ENCODE measurements at places on chromosomes 2 and 18.
A peak's percentile ranks its signal among the peaks of the same experiment; 100 is the strongest.

GRCh38 chr2:196492946-196493345 is 146.6 kb upstream of the CCDC150 start:
- no peak for DNase-seq

GRCh38 chr2:124908411-124908810 is 883.3 kb downstream of the CNTNAP5 start:
- DNase-seq: no peak

DNA sequence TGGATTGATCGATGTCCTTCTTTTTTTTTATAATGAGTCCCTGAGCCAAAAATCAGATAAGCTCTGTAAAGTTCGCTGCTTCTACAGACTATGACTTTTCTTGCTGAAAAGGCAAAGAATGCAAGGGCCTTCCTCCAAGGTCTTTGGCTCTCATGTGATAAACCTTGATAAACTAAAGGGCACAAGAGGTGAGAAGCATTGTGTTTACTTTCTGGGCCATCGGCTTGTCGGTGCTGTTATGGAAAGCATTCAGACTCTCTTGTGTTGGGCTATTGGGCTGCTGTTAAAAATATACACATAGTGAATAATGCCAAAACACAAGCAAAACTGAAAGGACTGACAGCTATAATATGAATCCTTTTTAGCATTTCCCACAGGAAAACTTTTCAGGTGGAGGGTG is 472.4 kb upstream of the SPHKAP start:
- DNase-seq: no peak

DNA sequence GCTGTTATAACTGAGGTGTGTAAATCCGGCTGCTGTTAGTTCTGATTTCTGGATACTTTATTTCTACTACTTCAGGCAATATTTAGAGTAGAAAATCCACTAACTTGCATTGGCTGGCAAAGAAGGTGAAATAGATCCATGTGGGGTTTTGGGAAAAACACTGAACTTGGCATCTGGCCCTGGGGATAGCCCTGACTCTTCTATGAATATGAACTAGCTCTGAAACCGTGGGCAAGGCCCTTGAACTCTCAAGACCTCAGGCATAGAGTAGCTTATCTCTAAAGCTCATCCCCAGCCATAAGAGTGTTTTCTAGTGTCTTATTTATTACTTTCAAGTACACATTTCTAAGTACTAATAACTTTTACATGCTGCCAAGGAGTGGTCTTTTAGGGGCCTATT is 25.8 kb downstream of the PARD3B start:
- DNase-seq: no peak

GRCh38 chr2:43218702-43219382 is 7.6 kb downstream of the ZFP36L2 start:
- peak; percentile 91 for DNase-seq

DNA sequence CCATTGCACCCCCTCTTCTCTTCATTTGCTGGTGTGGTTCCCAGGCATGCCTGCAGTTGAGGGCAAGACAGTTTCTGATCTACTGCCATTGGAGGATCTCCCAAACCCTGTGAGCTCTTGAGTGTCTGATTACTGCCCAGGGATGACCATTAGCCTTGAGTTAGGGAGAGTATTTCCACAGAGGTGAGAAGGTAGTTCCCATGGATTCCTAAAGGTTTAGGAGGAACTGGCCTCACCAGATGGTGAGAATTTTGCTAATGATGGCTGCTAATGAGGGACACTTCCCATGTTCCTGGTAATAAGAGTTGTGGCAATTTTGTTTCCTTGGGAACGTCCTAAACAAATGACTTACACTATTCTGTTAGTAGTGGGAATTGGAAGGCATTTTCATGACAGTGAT is 42.5 kb downstream of the PTPRM start:
- DNase-seq: no peak

DNA sequence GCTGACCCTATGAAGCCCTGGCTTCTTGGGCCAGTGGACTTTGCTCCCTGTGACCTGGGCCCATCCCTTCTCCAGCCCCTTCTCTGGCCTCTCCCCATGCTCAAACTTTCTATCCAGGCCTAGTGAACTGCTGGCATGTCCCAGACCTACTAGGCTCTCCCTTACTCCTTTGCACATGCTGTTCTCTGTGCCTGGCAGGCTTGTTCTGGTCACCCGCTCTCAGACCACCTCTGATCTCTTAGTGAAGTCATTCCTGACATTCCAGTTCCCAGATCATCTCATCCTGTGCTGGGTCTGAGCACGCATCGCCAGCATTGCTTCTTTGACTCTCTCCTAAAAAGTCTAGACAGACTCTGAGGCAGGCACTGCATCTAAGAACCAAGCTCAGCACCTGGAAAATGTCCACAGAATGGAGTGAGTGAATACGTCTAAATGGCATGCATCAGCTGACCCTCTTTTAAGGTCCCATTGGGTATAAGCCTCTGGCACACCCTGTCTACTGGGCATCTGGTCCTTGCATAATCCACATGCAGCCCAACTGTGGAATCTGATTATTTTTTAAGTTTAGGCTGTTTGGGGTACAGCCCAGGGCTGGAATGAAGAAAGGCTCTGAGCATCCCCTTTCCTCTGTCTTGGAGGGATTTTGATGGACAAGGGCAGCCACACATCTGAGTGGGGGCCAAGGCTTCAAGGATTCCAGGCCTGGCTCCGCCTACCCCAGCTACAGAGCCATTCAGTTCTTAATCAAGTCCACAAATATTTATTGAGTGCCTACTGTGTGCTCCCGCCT is 130.6 kb upstream of the HAAO start:
- DNase-seq: no peak

DNA sequence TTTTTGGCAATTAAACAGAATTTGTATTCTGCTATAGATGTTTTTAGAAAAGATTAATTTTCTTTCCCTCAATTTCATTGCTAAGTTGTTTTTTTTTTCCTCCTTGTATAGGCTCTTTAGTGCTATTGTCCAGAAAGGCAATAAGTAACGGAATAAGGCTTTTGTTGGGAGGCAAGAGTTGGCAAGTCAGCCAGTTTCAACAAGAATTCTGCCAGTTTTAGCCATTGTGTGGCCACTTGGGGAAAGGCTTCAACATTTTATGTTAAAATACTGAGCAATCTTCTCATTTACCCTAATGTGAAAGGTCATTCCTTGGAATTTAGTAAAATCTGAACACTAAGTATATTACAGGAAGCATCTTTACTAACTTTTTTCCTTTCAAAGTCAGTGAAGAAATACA is 9.6 kb downstream of the CALCRL start:
- no peak for DNase-seq

DNA sequence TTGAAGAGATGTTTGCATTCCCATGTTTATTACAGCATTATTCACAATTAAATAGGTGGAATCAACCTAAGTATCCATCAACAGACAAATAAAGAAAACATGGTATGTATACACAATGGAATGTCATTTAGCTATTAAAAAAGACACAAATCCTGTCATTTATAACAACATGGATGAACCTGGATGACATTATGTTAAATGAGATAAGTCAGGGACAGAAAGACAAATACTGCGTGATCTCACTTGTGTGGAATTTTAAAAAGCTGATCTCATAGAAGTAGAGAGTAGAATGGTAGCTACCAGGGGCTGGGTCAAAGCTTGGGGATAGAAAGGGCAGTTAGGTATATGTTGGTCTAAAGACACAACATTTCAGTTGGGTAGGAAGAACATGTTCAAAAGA is 376.3 kb downstream of the EPHA4 start:
- no peak for DNase-seq

DNA sequence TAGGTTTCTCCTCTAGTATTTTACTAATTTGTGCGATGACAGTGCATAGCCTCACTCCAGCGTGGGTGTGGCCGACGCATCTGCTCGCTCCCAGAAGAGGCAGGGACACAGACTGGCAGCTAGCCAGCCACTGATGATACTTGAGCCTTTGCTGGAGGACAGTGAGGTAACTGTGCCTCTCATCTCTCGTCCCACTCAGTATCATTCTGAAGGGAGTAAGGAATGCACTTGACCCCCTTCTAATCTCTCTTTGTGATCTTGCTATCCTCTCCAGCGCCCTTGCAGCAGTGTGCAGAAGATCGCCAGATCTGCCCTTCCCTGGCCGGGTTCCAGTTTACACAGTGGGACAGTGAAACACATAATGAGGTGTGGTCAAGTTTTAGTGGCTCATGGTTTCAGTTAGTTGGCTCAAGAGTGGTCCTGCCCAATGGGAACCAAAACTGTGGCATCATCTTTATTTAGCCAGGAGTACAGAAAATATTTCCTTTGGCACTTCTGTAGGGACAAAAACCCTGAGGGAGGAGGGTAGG is 17.5 kb downstream of the NCAPH start:
- DNase-seq: no peak

DNA sequence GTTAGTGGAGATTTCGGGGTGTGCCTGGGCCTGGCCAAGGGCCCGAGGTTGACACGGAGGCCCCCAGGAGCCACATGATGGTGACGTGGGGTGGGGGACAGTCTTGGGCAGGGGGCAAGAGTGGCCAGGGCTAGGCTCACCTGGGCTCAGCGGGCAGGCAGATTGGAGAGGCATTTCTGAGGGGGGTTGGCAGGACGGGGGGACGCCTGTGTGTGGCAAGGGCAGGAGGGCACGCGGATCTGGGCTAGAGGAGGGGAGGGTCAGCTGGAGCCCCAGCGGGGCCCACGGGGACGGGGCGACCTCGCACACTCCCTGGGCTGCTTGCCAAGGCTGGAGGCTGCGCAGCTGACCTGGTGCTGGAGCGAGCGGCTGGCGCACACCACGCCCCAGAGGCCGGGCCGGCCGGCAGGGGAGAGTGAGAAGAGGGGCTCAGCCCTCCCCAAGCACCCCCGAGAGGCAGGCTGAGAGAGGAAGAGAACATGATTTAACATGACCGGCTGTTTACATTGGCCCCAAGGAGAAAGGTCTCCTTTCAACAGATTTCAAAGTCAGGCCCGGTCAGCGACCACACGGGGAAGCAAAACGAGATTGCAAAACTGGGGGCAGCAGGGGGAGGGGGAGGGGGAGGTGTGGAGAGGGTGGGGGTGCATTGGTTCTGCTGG is 38.0 kb upstream of the SNED1 start:
- DNase-seq: no peak

DNA sequence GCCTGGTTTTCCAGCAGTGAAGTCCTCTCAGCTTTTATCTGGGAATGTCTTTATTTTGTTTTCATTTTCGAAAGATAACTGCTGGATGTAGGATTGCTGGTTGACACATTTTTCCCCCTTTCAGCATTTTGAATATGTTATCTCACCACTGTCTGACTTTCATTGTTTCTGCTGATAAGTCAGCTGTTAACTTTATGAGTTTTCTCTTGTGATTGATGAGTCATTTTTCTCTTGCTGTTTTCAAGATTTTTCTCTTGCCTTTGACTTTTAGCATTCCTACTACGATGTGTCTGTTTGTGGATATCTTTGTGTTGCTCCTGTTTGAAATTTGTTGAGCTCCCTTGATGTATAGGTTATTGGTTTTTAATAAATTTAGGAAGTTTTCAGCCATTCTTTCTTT is 85.5 kb downstream of the AGPS start:
- DNase-seq: no peak

DNA sequence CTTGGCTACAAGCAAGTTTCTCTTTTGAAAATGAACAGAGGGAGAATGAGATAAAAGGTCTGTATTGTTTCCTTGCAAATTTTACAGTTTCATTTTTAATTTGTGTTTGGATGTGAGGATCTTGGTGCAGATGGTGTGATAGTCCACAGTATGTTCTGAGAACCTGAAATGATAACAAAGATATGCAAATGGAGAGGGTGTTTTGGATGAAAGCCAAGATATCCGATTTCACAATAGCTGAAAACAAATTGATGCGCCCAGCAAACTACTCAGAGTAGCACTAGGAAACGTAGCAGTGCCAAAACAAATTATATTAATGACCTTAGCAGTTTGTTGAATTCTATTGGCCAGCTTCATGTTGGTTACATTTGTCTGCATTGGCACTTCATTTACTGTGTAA is 683.5 kb downstream of the TMEM182 start:
- DNase-seq: no peak

GRCh38 chr2:133063775-133064174 is 393.8 kb upstream of the LYPD1 start:
- no peak for DNase-seq

DNA sequence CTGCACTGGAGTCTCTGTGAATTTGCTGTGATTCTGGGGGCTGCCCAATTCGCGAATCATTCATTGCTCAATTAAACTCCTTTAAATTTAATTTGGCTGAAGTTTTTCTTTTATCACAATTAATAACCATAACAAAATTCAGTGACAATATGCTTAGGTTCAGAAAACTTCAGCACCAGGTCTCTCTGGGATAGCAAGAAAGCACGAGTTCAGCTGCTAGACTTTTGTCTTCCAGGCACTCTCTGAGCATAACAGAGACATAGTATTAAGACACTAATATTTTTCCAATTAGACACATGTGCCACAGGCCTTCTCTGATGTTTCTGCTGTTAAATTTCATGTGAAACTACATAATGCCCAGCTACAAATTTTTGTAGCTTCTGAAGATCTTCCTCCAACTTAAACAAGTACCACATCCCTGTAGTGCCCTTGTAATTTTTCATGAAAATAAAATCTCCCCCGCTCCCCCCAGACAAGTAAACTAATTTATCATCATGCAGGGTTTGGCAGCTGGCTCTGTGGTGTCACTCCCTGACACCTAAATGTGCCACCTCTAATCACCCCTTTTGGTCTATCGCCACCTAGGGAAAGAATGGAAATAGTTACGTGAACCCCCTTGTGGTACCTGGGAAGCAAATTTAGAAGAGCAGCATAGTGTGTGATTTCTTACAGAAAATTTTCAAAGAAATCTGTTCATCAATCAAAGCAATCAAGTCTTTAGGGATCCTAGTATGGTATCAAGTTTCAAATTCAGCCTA is 94.1 kb downstream of the CSRNP3 start:
- no peak for DNase-seq

- no peak for DNase-seq
Observed at GRCh38 chr18:24078391-24078790, 60.5 kb upstream of the CABYR start.

DNA sequence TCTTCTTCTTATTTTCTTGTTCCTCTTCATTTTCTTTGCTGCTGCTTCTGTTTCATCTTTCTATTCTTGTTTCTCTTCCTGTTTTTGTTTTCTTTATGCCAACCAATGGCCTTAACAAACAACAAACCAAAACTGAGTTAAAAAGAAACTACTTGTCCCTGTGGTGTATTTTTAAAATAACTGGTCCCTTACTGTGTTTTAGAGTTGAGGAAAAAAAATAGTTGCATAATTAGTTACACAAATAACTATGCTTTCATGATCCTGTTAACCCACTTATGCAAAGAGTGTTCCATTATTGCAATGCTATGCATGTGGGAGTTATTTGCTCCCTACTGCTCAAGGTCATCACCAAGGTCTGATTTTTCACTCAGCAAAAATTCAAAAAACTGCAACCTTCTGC is 39.5 kb upstream of the IMP4 start:
- no peak for DNase-seq

- no peak for DNase-seq
Observed at GRCh38 chr2:153071090-153071489, 352.7 kb downstream of the ARL6IP6 start.

- DNase-seq: no peak
Observed at GRCh38 chr2:64785245-64785644, 131.5 kb upstream of the SERTAD2 start.

GRCh38 chr2:101252408-101253012 is at the start of gene CNOT11:
TSS of gene CNOT11 (plus strand) at chr2:101252886. CDS start at chr2:101252965, 79 bp downstream.
- peak; percentile 98 for DNase-seq

- DNase-seq: no peak
Observed at GRCh38 chr2:230677201-230677946, 35.3 kb upstream of the CAB39 start.
